ENCODE measurements at places on chromosomes 2 and 18. TPM values are rescaled to one million over a fixed set of nuclear protein-coding genes. Genes with fewer than 3 reads are reported as not detected.

DNA sequence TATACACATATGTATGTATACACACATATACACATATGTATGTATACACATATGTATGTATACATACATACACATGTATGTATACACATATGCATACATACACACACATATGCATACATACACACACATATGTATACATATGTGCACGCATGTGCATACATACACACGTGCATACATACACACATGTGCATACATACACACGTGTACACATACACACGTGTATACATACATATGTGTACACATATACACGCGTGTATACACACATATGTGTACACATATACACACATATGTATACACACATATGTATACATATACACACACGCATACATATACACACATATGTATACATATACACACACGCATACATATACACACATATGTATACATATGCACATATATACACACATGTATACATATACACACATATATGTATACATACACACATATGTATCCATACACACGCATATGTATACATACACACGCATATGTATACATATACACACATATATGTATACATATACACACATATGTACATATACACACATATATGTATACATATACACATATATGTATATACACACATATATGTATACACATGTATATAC lies 21.5 kb downstream of the NABP1 start:
- no peak for DNase-seq
- no peak overlapping the region for H3K27ac ChIP-seq
- H3K27me3 ChIP-seq: no peaks in the 10 kb centered on the region
- no peaks in the 10 kb centered on the region for H3K36me3 ChIP-seq
- peaks cover 3% of the 10 kb centered on the region for H3K4me1 ChIP-seq
- no peak overlapping the region for H3K4me3 ChIP-seq

Gene INHA
- not detected for total RNA-seq

DNA sequence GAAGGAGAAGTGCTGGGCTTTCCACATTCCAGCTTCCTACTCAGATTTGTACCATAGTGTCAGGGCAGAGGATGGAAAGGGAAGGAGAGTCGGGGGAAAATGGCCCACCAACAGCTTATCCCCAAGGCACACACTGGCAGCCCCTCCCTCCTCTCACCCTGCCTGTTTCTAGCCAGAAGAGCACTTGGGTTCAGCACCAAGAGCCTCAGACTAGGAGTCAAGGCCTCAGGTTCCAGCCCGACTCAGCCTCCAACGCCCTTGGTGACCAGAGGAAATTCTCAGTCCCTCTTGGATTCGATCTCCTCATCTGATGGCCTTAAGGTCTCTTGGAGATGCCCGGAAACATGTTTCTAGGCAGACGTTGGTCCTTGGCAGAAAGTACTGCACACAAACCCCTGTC lies 53.9 kb downstream of the TNS1 start:
- no peak for DNase-seq
- H3K36me3 ChIP-seq: no peaks in the 10 kb centered on the region
- peaks cover 17% of the 10 kb centered on the region for H3K4me1 ChIP-seq
- H3K4me3 ChIP-seq: no peak overlapping the region

DNA sequence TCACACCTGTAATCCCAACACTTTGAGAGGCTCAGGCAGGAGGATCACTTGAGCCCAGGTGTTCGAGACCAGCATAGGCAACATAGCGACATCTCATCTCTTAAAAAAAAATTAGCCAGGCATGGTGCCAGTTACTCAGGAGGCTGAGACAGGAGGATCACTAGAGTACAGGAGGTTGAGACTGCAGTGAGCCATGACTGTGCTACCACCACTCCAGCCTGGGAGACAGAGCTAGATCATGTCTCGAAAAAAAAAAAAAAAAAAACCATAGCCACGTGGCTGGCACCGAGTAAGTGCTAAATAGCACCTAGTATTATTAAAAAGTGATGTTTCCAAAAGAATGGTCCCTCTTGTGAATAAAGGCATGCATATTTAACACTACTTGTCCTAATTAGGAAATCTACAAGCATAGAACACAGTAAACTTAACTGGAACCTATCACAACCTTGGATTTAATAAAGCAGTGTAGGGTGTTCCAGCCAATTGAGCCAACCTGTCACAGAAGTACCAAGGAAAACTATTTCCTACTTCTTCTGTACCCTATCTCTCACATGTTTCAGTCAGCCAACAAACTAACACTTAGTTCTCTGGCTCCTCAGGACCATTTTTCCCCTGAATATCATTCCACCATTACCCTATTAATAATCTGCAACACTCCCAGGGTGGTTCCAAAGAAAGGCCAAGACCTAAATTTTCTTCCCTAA lies 8.8 kb downstream of the RAB1A start:
- H3K36me3 ChIP-seq: no peaks in the 10 kb centered on the region
- no peak for DNase-seq
- H3K27ac ChIP-seq: no peak overlapping the region
- peaks cover 3% of the 10 kb centered on the region for H3K27me3 ChIP-seq
- H3K4me1 ChIP-seq: peaks cover 18% of the 10 kb centered on the region

Gene GCFC2
- total RNA-seq: 13.0 TPM

DNA sequence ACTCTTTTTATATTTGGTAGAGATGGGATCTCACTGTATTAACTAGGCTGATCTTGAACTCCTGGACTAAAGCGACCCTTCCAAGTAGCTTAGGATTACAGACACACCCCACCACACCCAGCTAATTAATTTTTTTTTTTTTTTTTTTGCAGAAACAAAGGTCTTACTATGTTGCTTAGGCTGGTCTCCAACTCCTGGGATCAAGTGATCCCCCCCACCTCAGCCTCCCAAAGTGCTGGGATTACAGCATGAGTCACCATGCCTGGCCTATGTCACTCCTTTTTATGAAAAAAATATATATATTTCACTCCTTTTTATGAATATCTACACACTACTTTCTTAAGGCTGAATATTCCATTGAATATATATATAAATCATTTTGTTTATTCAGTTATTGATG lies 162.8 kb downstream of the MGAT5 start:
- no peaks in the 10 kb centered on the region for H3K27me3 ChIP-seq
- H3K27ac ChIP-seq: no peak overlapping the region
- no peak for DNase-seq
- peaks cover 11% of the 10 kb centered on the region for H3K4me1 ChIP-seq

GRCh38 chr2:108396845-108397244 lies 19.1 kb downstream of the SULT1C4 start:
- no peak overlapping the region for H3K27ac ChIP-seq
- H3K27me3 ChIP-seq: peaks cover 2% of the 10 kb centered on the region

Gene GYPC
- total RNA-seq: 154 TPM

GRCh38 chr2:180015951-180016709 lies 9.0 kb upstream of the CWC22 start:
- no peak overlapping the region for H3K27ac ChIP-seq
- H3K4me1 ChIP-seq: no peaks in the 10 kb centered on the region
- H3K4me3 ChIP-seq: no peak overlapping the region
- no peaks in the 10 kb centered on the region for H3K36me3 ChIP-seq

- H3K36me3 ChIP-seq: peaks cover 14% of the 10 kb centered on the region
- DNase-seq: peak; percentile 8
- no peak overlapping the region for H3K4me3 ChIP-seq
- H3K27ac ChIP-seq: no peak overlapping the region
Measured at GRCh38 chr2:135825550-135826176, 11.3 kb downstream of the LCT start.

Gene REG3A
- total RNA-seq: not detected

Gene CYRIA
- total RNA-seq: 32.4 TPM

DNA sequence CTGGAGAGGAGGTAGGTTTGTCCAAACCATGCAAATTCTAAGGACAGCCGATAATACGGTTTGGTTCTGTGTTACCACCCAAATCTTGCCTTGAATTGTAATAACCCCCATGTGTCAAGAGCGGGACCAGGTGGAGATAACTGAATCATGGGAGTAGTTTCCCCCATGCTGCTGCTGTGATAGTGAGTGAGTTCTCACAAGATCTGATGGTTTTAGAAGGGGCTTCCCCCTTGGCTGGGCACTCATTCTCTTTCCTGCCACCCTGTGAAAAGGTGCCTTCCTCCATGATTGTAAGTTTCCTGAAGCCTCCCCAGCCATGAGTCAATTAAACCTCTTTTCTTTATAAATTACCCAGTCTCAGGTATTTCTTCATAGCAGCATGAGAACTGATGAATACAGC lies 295.2 kb downstream of the NBAS start:
- DNase-seq: no peak
- no peaks in the 10 kb centered on the region for H3K27me3 ChIP-seq
- H3K4me1 ChIP-seq: peaks cover 3% of the 10 kb centered on the region
- no peak overlapping the region for H3K4me3 ChIP-seq

- peaks cover 4% of the 10 kb centered on the region for H3K36me3 ChIP-seq
- H3K4me1 ChIP-seq: peaks cover 55% of the 10 kb centered on the region
- H3K27me3 ChIP-seq: peaks cover 15% of the 10 kb centered on the region
- peak overlapping the region; percentile 70 for H3K27ac ChIP-seq
Measured at GRCh38 chr2:64400105-64400728, 53.7 kb upstream of the LGALSL start.

Gene DSG4
- total RNA-seq: not detected

DNA sequence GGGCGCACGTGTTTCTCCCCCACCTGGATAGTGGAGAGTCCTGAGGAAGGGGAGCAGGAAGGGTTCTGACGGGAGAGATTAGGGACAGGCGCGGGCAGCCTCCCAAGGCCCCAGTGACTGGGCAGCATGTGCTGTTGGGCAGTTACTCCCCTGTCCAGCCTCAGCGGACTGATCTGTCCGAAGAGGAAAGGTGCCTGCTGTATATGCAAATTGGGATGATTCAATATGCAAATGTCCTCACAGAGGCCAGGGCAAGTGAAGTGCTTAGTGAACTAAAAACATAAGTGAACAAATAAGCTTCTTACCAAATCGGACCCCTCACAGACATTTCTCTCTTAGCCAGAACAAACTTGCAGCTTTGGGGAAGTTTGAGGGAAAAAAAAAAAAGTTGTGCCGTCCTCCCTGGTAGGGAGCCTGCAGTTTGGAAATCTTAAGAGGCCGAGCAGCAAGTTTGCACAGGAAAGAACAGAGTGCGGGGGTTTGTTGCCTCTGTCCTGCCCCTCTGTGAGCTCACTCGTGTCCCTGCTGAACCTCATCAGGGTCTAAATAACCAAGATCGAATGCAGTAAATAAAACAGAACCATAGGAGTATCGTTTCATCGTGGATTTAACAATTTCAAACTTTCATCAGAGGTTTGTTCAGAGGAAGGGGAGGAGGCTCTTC lies 141.4 kb downstream of the KCTD1 start:
- no peaks in the 10 kb centered on the region for H3K36me3 ChIP-seq
- no peak for DNase-seq
- no peak overlapping the region for H3K27ac ChIP-seq
- H3K4me1 ChIP-seq: peaks cover 3% of the 10 kb centered on the region

GRCh38 chr2:211113334-211114175 lies 557.2 kb downstream of the CPS1 start:
- no peak for DNase-seq
- H3K27ac ChIP-seq: no peak overlapping the region
- H3K4me1 ChIP-seq: no peaks in the 10 kb centered on the region
- H3K36me3 ChIP-seq: no peaks in the 10 kb centered on the region
- no peaks in the 10 kb centered on the region for H3K27me3 ChIP-seq

Gene PIEZO2
- total RNA-seq: 8.4 TPM

- no peaks in the 10 kb centered on the region for H3K4me1 ChIP-seq
- peak; percentile 28 for DNase-seq
- H3K4me3 ChIP-seq: no peak overlapping the region
- H3K36me3 ChIP-seq: no peaks in the 10 kb centered on the region
Measured at GRCh38 chr2:63078852-63079606, 28.4 kb downstream of the OTX1 start.

Gene TEX51
- total RNA-seq: not detected

Gene KLHL30
- total RNA-seq: not detected

DNA sequence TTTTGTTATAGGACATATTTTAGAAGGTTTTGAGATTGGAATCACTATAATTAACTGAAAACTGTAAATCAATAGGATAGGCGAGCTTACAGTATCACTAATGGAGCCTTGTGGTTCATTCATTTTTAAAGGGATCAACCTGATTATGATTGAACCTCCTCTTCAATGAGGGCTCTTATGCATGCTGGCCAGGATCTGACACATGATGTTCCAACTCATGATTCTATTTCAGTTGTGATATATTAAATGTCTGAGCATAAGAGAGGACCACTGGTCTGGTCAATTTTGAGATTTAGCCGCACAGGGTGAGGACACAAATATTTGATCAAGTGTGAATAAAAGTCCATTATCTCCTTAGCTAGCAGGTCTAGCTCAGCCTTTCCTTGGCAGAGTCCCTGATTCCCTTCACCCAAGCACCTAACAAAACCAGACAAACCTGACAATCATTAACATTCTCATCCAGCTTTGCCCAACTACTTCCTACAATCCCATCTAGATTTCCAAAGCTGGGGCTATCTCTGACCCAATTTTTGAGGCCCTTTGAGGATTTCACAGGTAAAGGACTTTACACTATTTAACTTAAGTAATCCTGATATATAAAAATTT lies 6.9 kb upstream of the MAP4K4 start:
- no peak for DNase-seq
- no peak overlapping the region for H3K4me3 ChIP-seq
- H3K27ac ChIP-seq: no peak overlapping the region
- no peaks in the 10 kb centered on the region for H3K36me3 ChIP-seq
- H3K4me1 ChIP-seq: peaks cover 10% of the 10 kb centered on the region
- peaks cover 1% of the 10 kb centered on the region for H3K27me3 ChIP-seq

- H3K36me3 ChIP-seq: no peaks in the 10 kb centered on the region
- H3K4me3 ChIP-seq: no peak overlapping the region
- no peaks in the 10 kb centered on the region for H3K4me1 ChIP-seq
- no peak overlapping the region for H3K27ac ChIP-seq
- DNase-seq: no peak
Measured at GRCh38 chr2:86382108-86382507, 44.7 kb upstream of the REEP1 start.

Gene FNDC4
- 26.4 TPM for total RNA-seq

Gene VAMP8
- 225 TPM for total RNA-seq

Gene CYS1
- total RNA-seq: 7.3 TPM

Gene DNAJC5G
- not detected for total RNA-seq

Gene PAIP2B
- total RNA-seq: 2.9 TPM

- H3K4me1 ChIP-seq: peaks cover 6% of the 10 kb centered on the region
- peaks cover 4% of the 10 kb centered on the region for H3K27me3 ChIP-seq
- no peak for DNase-seq
- no peak overlapping the region for H3K27ac ChIP-seq
Measured at GRCh38 chr2:23835423-23835822, 91.5 kb downstream of the ATAD2B start.

GRCh38 chr2:223313101-223313500 lies 261.1 kb downstream of the KCNE4 start:
- no peak overlapping the region for H3K27ac ChIP-seq
- no peak overlapping the region for H3K4me3 ChIP-seq
- H3K4me1 ChIP-seq: no peaks in the 10 kb centered on the region

- DNase-seq: no peak
- H3K27ac ChIP-seq: peak overlapping the region; percentile 2
- no peaks in the 10 kb centered on the region for H3K36me3 ChIP-seq
- H3K4me3 ChIP-seq: no peak overlapping the region
Measured at GRCh38 chr2:47058003-47058931, 96.8 kb downstream of the STPG4 start.

- DNase-seq: no peak
- peaks cover 1% of the 10 kb centered on the region for H3K27me3 ChIP-seq
- H3K4me3 ChIP-seq: no peak overlapping the region
- no peak overlapping the region for H3K27ac ChIP-seq
Measured at GRCh38 chr2:44210362-44210761, 41.7 kb downstream of the PPM1B start.

Gene KCNG2
- total RNA-seq: 0.56 TPM

All from endothelial cell (in vitro differentiated cells).